ENCODE measurements at places on chromosomes 6 and 20.

DNA sequence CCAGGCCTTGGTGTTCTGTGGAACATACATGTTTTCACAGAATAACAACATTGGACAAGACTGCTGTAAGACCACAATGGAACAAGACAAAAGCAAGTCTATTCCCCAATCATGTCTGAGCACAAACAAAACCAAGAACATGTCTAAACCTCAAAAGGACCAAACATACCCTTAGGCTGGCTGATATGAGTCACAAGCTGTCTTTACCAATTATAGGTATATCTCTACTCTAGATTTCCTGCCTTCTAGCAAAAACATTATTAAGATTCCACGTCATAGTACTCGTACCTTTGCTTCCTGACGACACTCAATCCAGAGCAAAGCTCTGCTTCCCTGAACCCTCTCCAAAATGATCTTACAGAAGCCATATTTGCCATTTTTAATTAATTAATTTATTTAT, 15.4 kb upstream of the L3MBTL1 start:
- DNase-seq, result no peak

GRCh38 chr6:41581381-41581991, 35.3 kb downstream of the FOXP4 start:
- DNase-seq, result no peak

DNA sequence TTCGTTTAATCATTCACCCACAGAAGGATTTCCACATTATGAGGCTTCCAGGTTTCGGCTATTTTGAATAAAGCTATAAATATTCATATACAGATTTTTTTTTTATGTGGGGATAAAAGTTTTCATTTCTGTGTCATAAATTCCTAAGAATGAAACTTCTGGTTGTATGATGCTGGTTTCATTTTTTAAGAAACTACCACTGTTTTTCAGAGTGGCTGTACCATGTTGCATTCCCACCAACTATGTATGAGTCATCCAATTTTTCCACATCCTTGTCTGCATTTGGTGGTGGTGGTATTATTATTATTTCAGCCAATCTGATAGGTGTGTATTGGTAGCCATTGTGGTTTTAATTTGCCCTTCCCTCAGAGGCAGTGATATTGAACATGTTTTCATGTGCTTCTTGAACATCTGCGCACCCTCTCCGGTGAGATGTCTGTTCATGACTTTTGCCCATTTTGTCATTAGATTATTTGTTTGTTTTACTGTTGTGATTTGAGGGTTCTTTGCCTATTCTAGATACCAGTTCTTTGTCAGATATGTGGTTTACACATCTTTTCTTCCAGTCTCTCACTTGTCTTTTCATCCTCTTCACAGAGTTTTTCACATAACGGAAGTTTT, 75.5 kb downstream of the DOK5 start:
- DNase-seq, result no peak

- DNase-seq, result no peak
Measured at GRCh38 chr6:125346201-125346925, 44.6 kb upstream of the HDDC2 start.

GRCh38 chr6:78868116-78868515, 765 bp downstream of the IRAK1BP1 start:
- no peak for DNase-seq

DNA sequence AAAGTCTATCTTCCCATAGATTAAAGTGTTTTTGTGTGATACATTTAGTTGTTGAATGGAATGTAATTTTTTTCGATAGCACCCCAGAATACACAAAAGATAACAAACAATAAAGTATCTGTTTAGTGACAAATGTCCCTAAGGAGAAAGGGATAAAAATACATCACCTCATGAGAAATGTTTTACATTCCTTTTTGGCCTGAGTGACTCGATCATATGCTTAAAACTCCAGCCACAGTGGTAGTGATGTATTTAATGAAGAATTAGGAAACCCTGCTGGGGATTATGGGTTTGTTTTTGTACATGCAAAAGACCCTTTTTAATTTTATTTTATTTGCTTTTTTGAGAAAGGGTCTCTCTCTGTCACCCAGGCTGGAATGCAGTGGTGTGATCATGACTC, 4.3 kb upstream of the SGK1 start:
- DNase-seq, result no peak

GRCh38 chr20:62117658-62118057, 4.6 kb upstream of the LSM14B start:
- peak; percentile 44 for DNase-seq

GRCh38 chr20:59955131-59955796, 3.0 kb upstream of the CDH26 start:
- DNase-seq, result no peak
